ENCODE measurements at places on chromosomes 6 and 20.

- ATAC-seq: no peak
- no peak overlapping the region for H3K4me3 ChIP-seq
- H3K4me1 ChIP-seq: no peaks in the 10 kb centered on the region
- H3K27me3 ChIP-seq: no peaks in the 10 kb centered on the region
- no peak overlapping the region for H3K27ac ChIP-seq
- peaks cover 7% of the 10 kb centered on the region for H3K36me3 ChIP-seq
Observed at GRCh38 chr6:5507131-5507681, 245.9 kb downstream of the FARS2 start.

- H3K27me3 ChIP-seq: peaks cover 28% of the 10 kb centered on the region
- no peaks in the 10 kb centered on the region for H3K4me1 ChIP-seq
- H3K27ac ChIP-seq: no peak overlapping the region
- no peaks in the 10 kb centered on the region for H3K36me3 ChIP-seq
- H3K4me3 ChIP-seq: no peak overlapping the region
Observed at GRCh38 chr20:22383156-22383555, 201.2 kb downstream of the FOXA2 start.

- no peak for ATAC-seq
- H3K4me1 ChIP-seq: no peaks in the 10 kb centered on the region
- no peaks in the 10 kb centered on the region for H3K27me3 ChIP-seq
- H3K27ac ChIP-seq: peak overlapping the region; percentile 60
- H3K36me3 ChIP-seq: no peaks in the 10 kb centered on the region
Observed at GRCh38 chr20:50438986-50439407, 71.2 kb upstream of the PTPN1 start.

- no peak overlapping the region for H3K4me3 ChIP-seq
- ATAC-seq: no peak
- H3K27ac ChIP-seq: no peak overlapping the region
- no peaks in the 10 kb centered on the region for H3K27me3 ChIP-seq
- H3K4me1 ChIP-seq: no peaks in the 10 kb centered on the region
Observed at GRCh38 chr6:135434095-135434494, 63.4 kb downstream of the AHI1 start.

DNA sequence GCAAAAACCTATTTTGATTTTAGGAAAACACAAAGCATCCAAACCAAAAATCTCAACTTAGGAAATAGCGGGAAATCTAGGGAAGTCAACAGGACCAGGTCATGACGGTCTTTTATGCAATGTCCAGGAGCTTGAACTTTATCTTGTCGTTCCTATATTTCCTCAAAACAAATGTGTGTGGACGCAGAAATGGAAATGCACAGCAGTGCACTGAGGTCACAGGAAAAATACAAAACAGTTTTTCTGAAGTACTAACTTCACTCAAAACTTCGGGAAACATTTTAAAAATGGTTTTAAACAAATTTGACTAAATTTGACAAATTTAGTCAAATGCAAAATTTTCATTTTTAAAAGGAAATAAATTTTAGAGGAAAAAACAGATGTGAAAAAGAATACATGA, 5.5 kb upstream of the SLC17A2 start:
- no peak overlapping the region for H3K4me3 ChIP-seq
- H3K4me1 ChIP-seq: no peaks in the 10 kb centered on the region
- H3K27ac ChIP-seq: no peak overlapping the region
- no peaks in the 10 kb centered on the region for H3K36me3 ChIP-seq
- no peak for ATAC-seq
- no peaks in the 10 kb centered on the region for H3K27me3 ChIP-seq

- H3K27me3 ChIP-seq: no peaks in the 10 kb centered on the region
- H3K4me3 ChIP-seq: no peak overlapping the region
- no peaks in the 10 kb centered on the region for H3K36me3 ChIP-seq
- no peak overlapping the region for H3K27ac ChIP-seq
- no peaks in the 10 kb centered on the region for H3K4me1 ChIP-seq
Observed at GRCh38 chr6:105458551-105458950, 55.7 kb upstream of the PREP start.

GRCh38 chr6:142934599-142934998, 10.4 kb downstream of the HIVEP2 start:
- H3K27ac ChIP-seq: no peak overlapping the region
- H3K27me3 ChIP-seq: no peaks in the 10 kb centered on the region
- no peaks in the 10 kb centered on the region for H3K36me3 ChIP-seq

DNA sequence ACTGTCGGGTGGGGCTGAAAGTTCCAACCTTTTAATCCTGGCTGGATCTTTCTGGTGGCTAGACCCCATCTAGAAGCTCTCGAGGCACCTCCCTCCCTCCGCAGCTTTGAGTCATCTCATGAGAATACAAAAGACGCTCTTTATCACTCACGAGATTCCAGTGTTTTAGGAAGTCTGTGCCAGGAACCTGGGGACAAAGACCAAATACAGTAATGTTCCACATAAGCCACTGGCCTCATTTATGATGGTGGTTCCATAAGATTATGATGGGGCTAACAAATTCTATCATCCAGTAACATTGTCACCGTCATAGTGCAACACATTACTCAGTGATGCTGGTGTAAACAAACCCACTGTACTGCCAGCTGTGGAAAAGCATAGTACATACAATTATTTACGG, 48.7 kb downstream of the NCOA7 start:
- no peaks in the 10 kb centered on the region for H3K4me1 ChIP-seq
- no peak overlapping the region for H3K4me3 ChIP-seq
- no peak for ATAC-seq
- H3K36me3 ChIP-seq: no peaks in the 10 kb centered on the region
- H3K27me3 ChIP-seq: no peaks in the 10 kb centered on the region

DNA sequence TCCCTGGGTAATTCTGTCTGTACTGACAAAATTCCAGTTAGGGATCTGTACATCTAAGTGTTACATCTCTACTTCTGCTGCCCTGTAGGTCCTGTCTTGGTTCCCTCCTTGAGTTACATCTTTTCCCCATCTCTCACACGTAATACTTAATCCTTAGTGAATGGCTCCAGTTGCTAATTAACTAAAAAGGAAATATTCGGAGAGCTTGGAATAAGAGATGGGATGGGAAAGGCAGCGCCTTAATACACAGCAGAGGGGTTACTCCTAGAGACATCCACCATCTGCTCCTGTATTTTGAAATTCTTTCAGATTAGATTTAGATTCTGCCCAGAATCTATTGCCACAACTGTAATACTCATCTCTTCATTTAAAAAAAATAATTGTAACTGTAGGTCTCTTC, 384.0 kb downstream of the SAMD5 start:
- no peaks in the 10 kb centered on the region for H3K27me3 ChIP-seq
- no peaks in the 10 kb centered on the region for H3K36me3 ChIP-seq
- H3K27ac ChIP-seq: no peak overlapping the region
- ATAC-seq: no peak
- H3K4me3 ChIP-seq: no peak overlapping the region

- H3K27ac ChIP-seq: no peak overlapping the region
- peaks cover 61% of the 10 kb centered on the region for H3K27me3 ChIP-seq
- no peak overlapping the region for H3K4me3 ChIP-seq
Observed at GRCh38 chr6:27038498-27038897, 209.0 kb upstream of the PRSS16 start.

DNA sequence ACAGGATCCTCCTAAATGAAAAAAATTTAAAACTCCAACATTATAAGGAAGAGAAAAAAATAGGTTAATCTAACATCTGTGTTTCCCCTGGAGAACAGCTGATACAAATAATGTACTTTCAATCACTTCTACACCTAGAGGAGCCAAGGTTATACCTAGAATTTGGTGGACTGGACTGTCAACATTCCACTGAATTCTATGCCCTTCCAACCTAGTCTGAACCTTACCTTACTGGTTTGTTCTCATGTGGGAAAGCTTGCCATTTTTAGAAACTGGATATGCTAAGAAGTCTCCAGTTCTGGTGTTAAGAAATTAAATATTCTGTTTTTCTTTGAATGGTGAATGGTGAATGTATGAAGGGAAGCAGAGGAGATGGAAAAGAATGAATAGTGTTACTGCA, 162.4 kb downstream of the DST start:
- H3K27me3 ChIP-seq: no peaks in the 10 kb centered on the region
- peaks cover 77% of the 10 kb centered on the region for H3K36me3 ChIP-seq
- H3K4me3 ChIP-seq: no peak overlapping the region
- H3K27ac ChIP-seq: no peak overlapping the region
- peaks cover 74% of the 10 kb centered on the region for H3K4me1 ChIP-seq

- H3K4me3 ChIP-seq: no peak overlapping the region
- no peak overlapping the region for H3K27ac ChIP-seq
- no peaks in the 10 kb centered on the region for H3K36me3 ChIP-seq
- H3K4me1 ChIP-seq: no peaks in the 10 kb centered on the region
- no peak for ATAC-seq
- H3K27me3 ChIP-seq: peaks cover 67% of the 10 kb centered on the region
Observed at GRCh38 chr20:36281785-36282380, 24.3 kb upstream of the DLGAP4 start.

- H3K27ac ChIP-seq: no peak overlapping the region
- no peak overlapping the region for H3K4me3 ChIP-seq
- no peaks in the 10 kb centered on the region for H3K4me1 ChIP-seq
Observed at GRCh38 chr20:2671977-2672376, 8.0 kb upstream of the IDH3B start.

DNA sequence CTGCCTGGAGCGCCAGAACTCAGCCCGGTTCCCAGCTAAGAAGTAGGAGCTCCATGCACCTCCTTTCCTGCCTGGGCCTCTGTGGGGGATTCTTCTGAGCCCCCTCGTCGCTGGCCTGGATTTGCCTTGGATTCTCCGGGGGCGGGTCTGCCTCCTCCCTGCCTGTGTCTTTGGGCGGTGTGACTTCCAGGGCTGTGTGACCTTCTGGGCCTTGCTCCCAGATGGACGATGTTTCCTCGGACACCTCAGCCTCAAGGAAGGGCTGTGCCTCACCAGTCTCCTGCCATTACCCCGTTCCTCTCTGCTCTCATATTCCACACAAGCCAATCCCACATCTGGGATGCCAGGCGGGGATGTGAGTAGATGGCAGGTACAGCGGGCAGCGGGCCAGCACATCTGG, 76.8 kb downstream of the ERMARD start:
- peaks cover 40% of the 10 kb centered on the region for H3K27me3 ChIP-seq
- no peak for ATAC-seq
- H3K4me1 ChIP-seq: peaks cover 8% of the 10 kb centered on the region

DNA sequence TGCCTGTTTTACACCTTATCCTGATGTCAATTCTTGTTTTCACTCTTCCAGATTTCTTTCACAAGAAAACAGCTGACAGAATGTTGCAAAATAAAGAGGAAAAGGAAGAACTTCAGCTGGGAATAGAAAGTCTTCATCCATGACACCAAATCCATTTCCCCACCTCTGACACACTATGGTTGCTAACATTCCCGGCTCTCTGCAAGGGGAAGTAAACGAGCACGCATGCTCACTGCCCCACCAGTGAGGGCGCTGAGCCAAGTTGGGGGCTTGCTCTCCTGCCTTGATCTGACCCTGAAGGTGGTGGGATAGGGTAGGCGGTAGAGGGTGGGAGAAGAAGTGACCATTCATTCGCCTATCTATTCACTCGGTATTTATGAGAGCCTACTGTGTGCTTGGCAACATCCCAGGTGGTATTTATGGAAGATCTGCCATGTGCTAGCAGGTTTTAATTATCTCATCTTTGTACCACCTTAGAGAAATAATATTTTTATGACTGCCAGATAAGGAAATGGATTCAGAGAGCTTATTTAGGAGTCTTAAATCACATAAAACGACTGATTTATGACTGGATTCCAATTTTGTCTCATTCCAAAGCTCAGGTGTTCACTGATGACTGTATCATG, 206.2 kb downstream of the FOXC1 start:
- ATAC-seq: no peak
- no peaks in the 10 kb centered on the region for H3K27me3 ChIP-seq
- H3K27ac ChIP-seq: no peak overlapping the region
- no peaks in the 10 kb centered on the region for H3K4me1 ChIP-seq
- no peaks in the 10 kb centered on the region for H3K36me3 ChIP-seq

DNA sequence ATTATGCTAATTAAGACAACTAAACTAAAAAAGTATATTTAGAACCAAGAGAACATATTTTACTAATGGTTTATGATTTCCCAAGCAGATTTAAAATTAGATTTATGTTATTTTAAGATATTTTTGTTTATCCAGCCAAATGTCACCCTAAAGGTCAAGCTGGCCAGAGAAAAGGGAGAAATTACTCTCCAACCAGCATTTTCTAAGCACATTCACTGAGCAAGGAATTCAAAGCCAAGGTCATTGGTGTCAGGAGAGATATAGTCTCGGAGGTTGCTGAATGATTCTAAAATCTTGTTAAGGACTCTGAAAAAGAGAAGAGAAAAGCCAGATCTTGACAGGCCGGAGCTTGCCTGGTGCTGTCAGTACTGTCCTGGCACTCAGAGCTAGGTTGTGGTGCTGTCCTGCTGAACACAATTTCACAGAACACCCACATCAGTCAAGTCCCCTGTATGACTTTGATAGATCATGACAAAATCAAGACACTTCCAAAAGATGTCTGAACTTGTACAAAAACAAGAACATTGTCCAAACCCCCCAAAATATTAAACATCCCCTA, 222.3 kb upstream of the SMLR1 start:
- no peak overlapping the region for H3K27ac ChIP-seq
- no peaks in the 10 kb centered on the region for H3K27me3 ChIP-seq
- ATAC-seq: no peak
- H3K36me3 ChIP-seq: no peaks in the 10 kb centered on the region
- no peak overlapping the region for H3K4me3 ChIP-seq

GRCh38 chr6:34284563-34285447, 36.0 kb upstream of the SMIM29 start:
- H3K27ac ChIP-seq: peak overlapping the region; percentile 24
- H3K4me3 ChIP-seq: no peak overlapping the region
- ATAC-seq: peak; percentile 90
- peaks cover 45% of the 10 kb centered on the region for H3K4me1 ChIP-seq
- no peaks in the 10 kb centered on the region for H3K36me3 ChIP-seq

GRCh38 chr6:57263739-57264138, 41.6 kb upstream of the RAB23 start:
- H3K27me3 ChIP-seq: no peaks in the 10 kb centered on the region
- peak overlapping the region; percentile 67 for H3K27ac ChIP-seq
- peaks cover 17% of the 10 kb centered on the region for H3K4me1 ChIP-seq
- no peak overlapping the region for H3K4me3 ChIP-seq

DNA sequence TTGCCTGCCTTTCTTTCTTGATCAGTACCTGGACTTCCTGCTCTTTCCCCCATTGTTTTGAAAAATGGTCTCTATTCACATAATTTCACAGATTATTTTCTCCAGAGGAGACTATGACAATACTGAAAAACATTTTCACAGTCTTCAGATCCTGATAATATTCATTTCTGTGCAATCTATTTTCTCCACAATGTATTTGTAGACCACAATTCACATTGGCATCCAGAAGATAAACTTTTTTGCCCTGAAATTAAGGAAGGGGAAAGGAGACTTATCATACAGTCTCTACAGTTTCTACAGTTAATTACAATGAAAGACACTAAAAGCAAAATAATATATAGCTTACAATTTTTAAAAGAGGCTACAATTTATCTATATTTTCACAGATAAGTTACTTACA, 18.4 kb downstream of the LCA5 start:
- no peaks in the 10 kb centered on the region for H3K36me3 ChIP-seq
- H3K27ac ChIP-seq: no peak overlapping the region
- H3K27me3 ChIP-seq: no peaks in the 10 kb centered on the region
- H3K4me3 ChIP-seq: no peak overlapping the region
- H3K4me1 ChIP-seq: no peaks in the 10 kb centered on the region
- no peak for ATAC-seq
